Adipocyte (in vitro differentiated cells): ENCODE measurements at places on chromosomes 1 and 21.

- peak; percentile 38 for DNase-seq
These were observed 19.1 kb downstream of the FMO1 start for GRCh38 chr1:171267391-171267790.

- DNase-seq = no peak
These were observed 181.5 kb downstream of the NPHP4 start for GRCh38 chr1:5810553-5811270.

- peak; percentile 91 for DNase-seq
These were observed 17.3 kb downstream of the NOC2L start for GRCh38 chr1:941588-942383.

- no peak for DNase-seq
These were observed 150.3 kb upstream of the ETV3 start for GRCh38 chr1:157288492-157288891.

- no peak for DNase-seq
These were observed 328.0 kb downstream of the TGFB2 start for GRCh38 chr1:218673170-218673569.

DNA sequence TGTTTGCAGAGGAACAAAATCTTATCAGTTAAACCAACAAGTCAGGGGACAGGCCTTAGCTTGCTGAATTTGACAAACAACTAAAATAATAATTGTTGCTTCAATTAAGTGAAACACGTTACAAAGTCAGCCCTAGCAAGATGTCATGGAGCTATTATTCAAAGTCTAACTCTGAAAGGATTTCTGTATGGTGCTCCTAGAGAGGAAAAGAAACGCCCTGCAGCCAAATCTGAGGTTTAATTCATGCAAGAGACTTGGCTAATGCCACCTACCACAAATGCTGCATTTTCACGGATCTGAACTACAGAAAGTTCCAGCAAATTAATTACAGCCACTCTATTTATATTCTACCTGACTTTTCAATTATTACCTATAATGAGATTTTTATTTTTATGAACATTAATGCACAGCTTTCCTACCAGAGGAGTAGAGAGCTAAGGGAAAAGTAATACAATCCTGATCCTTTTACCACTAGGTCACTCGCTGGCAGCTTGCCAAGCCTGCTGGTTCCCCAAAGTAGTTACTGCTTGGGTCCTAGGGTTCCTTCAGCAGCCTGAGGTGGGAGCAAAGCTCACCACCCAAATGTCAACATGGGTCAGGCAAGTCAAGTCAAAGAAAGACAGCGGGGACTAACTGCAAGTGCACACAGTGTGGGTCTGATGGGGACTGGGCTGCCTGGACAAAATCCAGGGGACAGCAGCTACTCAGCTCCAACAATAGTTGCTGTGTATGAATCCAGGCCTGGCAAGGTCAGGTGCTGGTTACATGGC lies 8.5 kb downstream of the COLGALT2 start:
- DNase-seq = no peak

GRCh38 chr1:55916481-55916880 lies 662.9 kb downstream of the PLPP3 start:
- peak; percentile 52 for DNase-seq

- DNase-seq = peak; percentile 96
These were observed 1.4 kb downstream of the BACH1 start for GRCh38 chr21:29299916-29300806.

GRCh38 chr1:959731-960362 lies 537 bp upstream of the KLHL17 start:
- DNase-seq = no peak

DNA sequence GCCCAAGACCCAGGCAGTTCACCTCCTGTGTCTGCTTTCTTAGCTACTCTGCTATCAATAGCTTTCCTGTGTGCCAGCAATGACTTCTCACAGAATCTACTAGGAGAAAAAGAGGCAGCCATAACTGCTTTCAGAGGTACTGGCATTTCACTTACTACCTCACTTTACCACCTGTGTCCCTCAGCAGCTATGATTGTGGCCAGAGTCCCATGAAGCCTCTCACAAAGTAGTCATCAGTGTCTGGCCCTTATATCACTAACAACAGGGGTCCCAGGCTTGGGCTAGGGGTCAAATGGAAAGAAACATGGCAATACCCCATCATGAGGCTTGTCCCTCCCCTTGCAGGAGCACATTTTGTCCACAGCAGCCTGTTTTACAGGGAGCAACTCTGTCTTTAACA lies 62.7 kb upstream of the EPS8L3 start:
- no peak for DNase-seq

- DNase-seq = no peak
These were observed 98.5 kb downstream of the OSBPL9 start for GRCh38 chr1:51715369-51715768.

- peak; percentile 82 for DNase-seq
These were observed at the start of gene JAM2 for GRCh38 chr21:25638660-25639550. JAM2 (plus strand) TSS chr21:25639258; CDS start chr21:25639822, 564 bp downstream.

DNA sequence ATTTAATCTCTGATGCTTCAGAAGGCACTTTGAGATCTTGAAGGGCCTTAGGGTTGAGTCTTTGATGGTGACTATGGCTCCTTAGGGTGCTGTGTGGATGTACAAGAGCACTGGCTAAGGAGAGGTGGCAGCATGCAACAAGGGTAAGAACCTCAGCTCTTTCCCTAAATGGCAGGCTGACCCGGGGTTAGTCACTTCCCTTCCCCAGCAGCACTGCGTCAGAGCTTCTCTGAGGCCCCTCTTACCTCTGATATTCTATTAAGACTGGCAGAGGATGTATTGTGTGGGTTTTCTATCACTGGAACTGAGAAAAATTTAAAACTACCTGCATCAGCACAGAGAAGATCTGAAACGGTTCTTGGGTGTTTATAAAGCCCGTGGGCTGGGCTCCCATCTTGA lies 11.8 kb downstream of the C1orf116 start:
- no peak for DNase-seq

DNA sequence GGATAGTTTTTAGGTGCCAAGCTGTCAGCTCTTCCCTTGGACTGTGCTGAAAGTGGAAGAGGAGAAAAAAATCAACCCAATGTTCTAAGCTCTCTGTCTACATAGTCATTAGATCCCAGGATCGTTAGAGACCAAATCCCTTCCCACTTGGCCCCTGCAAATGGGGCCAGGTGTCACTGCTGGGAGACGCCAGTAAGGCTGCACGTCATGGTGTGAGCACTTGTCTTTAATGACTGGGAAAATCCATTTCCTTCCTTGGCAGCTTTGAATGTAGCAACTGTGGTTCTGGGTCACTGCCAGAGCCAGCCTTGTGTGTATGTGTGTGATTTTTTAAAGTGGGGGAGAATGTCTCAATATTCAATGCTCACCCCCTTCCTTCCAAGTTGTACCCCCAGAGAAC lies 59.9 kb downstream of the MAN1C1 start:
- no peak for DNase-seq
